Esophagus muscularis mucosa (tissue), 4 donors: ENCODE measurements at places on chromosomes 2 and 18. TPM values are rescaled to one million over a fixed set of nuclear protein-coding genes. Genes with fewer than 3 reads are reported as not detected.
A peak's percentile ranks its signal among the peaks of the same experiment; 100 is the strongest.

EVA1A gene
- total RNA-seq: 0.17 TPM

TUBB8B gene
- not detected for total RNA-seq

MYO7B gene
- 0.19 TPM for total RNA-seq

AQP12B gene
- total RNA-seq: not detected

ZNF385B gene
- total RNA-seq: 5.0 TPM

LYPD6 gene
- total RNA-seq: 0.83 TPM

ALMS1 gene
- total RNA-seq: 31.9 TPM

CHST9 gene
- 2.4 TPM for total RNA-seq

GRCh38 chr18:23578067-23578701 lies 8.1 kb downstream of the NPC1 start:
- no peak for DNase-seq

DNA sequence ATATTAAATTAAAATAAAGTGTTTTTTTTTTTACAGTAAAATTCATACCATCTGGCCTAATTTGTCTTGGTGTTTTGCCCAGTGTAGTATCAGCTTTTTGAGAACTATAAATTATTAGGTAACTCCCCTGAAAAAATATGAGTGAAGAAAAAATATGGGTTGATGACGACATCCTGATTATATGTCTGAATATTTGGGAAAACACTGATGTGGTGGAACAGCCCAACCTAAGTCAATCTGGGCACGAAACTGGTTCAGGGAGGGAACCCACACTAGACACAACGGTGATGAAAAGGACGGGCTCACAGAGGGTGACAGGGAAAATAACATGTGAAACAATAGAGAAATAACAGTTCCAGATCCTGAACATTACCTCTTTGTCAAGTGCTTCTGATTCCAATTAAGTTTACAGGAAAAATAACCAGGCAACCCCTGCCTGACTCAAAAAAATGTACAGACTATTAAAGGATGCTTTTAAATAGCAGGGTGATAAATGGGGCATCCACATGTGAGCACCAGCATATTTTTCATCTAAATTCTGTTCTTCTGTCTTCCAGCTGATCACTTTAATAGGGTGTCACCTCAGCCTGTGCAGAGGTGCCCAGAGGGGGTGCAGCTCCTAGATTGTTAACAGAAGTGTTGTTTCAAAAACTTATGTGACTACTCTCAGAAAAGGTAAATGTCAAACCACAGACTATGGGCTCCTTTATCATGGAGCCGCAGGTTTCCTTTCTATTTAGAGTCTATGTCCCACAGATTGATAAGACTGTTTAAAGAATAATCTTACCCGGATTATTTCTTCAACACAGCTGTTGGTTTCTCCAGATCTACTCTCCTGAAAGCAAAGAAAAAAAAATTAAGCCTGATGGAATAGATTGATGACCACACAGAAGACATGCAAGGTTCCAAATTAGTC lies 305.4 kb downstream of the AFF3 start:
- no peak for DNase-seq

GRCh38 chr2:109138449-109138848 lies 9.4 kb downstream of the SH3RF3 start:
- DNase-seq: no peak

DNA sequence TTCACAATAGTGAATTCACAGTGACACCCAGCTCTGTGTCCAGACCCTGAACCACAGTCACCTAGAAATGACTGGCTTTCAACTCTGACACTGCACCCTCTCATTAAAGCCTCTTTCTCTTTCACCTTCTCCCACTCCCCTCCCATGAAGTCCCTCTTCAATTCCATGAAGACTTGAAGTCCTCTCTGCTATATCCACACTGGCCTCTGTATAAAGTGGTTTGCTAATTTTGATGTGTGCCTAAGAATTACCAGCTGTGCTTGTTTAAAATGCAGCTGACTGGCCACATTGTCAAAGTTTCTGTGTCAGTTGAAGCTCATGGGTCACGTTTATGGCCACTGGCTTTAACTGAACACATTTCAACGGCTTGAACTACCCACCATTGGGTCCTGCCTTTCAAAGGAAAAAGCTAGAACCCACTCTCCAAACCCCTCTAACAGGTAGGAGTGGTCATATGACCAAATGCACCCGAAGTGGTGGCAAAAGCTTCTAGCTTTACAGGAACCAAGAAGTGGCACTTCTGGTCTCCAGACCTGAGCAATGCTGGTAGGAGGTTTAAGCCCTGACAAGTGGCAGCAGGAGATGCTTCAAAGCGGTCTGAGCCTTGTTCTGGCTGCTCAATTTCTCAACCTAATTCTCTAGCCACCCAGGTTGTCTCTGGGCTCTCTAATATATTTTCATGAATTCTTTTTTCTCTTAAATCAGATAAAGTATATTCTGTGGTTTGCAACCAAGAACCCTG lies 34.2 kb downstream of the B4GALT6 start:
- no peak for DNase-seq

DNA sequence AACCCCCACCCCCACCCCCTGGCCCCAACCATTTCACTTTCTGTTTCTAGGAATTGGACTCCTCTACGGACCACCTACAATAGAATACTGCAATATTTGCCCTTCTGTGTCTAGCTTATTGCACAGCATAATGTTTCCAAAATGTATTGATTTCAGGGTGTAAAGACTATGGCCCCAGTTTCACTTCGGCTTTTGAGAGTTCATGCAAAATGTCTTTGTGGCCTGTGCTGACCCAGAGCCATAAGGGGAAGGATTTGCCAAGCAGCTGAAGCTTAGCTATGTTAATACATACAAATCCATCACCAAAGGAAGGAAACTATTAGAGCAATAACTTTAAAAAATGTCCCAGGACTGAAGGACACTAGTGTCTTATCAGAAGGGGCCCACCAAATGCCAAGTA lies 11.2 kb upstream of the ATP9B start:
- DNase-seq: peak; percentile 57

- no peak for DNase-seq
Measured at GRCh38 chr2:240371129-240372000, 64.1 kb upstream of the GPC1 start.

DNA sequence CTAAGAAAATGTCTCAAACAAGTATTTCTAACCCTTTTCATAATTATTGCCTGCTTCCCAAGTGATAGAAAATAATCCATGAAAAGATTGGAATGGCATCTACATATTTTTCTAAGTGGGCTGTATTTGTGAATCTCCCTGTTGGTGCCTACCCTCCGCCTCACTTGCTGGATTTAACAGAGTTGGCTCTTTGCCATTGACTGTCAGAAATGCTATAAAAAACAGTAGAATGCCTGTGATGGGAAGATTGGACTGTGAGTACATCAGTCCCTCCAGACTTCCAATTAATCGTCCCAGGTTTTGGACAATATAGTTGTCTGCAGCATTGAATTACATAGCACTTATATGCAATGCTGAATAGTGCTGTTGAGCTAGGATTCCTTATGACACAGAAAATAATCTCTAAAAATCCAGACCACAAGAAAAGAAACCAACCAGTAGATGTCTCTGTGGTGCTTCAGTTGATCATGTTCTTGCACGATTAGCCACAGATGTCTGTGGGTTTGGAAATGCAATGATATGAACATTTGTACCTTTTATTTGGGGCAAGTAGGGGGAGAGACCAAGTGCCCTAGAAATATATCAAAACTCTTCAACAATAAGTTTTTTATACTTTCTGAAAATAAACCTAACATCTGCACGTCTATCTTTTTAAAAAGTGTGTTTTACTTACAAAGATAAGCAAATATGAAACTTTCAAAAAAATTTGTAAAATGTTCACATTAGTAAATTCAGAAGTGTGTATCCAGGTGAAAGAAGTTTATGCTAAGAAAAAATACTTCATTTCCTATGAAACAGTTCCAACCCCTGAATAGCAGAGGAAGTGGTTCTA lies 88.5 kb downstream of the DYNAP start:
- DNase-seq: no peak

- DNase-seq: no peak
Measured at GRCh38 chr18:6646801-6647200, 82.7 kb upstream of the ARHGAP28 start.

GRCh38 chr2:31161637-31162036 lies 23.4 kb upstream of the GALNT14 start:
- no peak for DNase-seq

DNA sequence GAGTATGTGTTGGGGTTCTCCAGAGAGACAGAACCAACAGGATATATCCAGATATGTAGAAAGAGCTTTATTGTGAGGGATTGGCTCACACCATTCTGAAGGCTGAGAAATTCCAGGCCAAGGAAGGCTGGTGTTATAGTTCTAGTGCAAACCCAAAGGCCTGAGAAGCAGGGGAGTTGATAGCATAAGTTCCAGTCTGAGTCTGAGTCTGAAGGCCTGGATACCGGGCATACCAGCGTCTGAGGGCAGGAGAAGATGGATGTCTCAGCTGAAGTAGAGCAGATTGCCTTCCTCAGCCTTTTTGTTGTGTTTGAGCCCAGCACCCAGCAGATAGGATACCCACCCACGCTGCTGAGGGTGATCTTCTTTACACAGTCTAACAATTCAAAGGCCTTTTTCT lies 211.7 kb upstream of the RASGRP3 start:
- DNase-seq: no peak

DNA sequence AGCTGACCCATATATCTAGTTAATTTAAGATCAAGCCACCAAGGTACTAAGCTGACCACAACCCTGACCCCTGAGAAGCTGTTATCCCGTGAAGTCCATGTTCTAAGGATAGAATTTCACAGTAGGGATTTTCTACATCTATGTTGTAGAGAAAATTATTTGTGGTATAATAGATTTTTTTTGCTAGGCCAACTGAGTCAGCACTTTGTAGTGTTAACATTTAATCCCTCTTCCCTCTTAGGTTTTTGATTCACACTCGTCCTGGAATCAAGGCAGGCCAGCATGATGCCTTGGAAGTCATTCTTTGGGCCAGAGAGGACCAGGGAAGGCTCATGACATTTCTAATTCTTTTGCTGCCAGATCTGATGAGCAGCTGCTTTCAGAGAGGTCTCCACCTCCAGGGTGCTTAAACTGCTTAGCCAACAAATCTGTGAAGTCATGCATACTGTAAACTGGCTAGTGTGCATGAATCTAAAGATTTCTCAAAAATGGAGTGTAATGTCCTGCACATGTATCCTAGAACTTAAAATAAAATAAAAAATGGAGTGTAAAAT lies 102.5 kb downstream of the RBM43 start:
- peak; percentile 47 for DNase-seq

DNA sequence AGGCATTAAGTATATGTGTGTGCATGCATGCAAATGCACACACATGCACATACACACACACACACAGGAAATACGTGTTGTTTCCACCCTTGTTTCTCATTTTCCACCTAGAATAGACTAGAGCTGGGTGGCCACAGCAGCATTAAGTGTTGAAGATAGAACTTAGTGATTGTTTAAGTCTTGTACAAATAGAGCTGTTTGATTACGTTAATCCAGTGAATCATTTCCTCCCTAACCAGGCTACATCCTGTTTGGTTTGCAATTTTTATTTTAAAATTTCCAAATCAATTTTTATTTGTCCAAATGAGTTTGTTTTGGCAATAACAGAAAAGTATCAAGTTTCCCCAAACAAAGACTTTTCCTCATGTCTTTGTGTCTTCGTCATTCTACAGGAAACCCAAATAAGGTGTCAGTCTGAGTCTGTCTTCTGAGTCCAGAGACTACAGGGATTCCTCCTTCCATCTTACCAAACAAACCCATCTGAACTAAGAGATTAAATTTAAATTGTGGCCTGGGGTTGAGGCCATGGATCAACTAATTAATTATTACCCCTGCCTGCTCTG lies 74.6 kb upstream of the GALNT5 start:
- DNase-seq: no peak

DNA sequence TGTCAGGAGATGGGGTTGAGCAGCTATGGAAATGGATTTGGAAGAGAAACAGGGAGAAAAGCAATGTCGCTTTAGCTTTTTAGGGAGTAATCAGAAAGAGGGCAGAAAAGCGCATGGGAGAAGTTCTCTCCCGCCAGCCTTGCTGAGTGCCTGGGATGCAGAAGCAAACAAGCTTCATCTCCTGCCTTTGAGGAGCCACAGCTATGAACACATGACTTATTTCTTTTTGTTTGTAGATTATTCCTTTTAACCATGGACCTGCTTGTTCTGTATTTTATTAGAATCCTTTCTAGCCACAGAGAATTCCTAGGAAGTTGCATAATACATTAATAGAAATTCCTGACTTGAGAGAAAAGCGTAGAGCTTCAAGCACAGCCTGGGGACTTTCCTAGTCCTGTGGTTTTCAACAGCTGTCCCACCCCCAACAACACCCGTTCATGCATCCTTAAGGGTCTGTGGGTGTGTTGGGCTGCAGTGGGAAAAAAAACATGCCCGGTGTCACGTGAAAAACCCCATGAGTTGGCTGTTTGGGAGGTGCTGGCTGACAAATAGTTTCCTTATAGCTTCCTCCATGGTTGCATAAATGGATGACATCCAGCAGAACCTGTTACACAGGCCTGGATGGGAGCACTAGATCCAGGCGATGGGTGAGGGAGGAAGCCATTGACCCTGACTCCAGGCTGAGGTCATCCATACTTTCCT lies 14.9 kb downstream of the SLC9A4 start:
- peak; percentile 75 for DNase-seq

GRCh38 chr2:196962325-196962724 lies 35.8 kb upstream of the PGAP1 start:
- no peak for DNase-seq

- DNase-seq: no peak
Measured at GRCh38 chr18:37559194-37559593, 6.4 kb downstream of the CELF4 start.

DNA sequence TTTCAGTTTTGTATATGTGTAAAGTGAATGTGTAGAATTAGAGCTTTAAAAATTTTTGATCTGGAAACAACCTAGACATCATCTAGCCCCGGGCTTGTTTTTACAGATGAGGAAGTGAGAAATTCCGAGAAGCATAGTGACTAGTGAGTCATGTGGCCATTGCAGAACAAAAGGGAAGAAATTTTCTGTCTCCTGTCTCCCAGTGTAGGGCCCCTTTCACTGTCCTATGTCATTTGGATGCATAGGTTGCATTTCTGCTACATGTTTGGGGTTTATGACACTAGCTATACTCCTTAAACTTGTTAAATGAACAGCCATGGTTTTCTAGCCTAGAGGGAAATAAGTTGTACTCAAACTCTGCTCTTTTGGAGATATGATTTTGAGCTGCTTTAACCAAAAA lies 84.6 kb downstream of the PLCL1 start:
- DNase-seq: no peak

DNA sequence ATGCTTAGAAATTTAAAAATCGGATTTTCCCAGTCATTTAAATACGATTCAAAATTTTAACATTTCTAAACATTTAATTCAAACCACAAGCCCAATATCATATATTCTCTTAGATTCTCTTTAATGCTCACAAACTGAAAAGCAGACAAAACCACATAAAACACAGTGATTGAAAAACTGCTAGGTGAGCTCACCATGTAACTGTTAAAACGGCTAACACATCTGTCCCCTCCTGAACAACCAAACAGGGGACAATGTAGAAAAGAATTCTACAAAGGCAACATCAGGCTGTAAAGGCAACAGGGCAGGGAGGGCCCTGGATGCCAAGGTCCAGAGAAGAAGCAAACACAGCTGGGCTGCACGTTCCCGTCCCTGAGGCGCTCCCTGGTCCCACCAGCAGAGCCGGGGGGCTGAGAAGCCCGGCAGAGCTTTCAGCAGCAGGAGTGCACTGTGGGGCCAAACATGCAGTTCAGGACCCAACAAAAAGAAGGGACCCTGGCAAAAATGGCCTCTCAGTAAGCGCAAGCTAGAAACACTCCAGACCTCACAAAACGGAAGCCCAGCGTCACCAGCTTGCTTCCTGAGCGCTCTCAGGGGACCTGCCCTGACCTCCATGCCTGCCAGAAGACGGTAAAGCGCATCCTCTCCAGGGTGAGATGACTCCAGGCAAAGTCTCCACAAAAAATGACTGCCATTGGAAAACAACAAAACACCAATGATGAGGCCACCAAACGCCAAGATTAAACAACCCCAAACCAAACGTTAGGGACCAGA lies 40.5 kb downstream of the NDUFA10 start:
- no peak for DNase-seq

- DNase-seq: no peak
Measured at GRCh38 chr18:13376841-13377351, 158.3 kb downstream of the LDLRAD4 start.
